ENCODE measurements at places on chromosomes 16 and 17. TPM values are rescaled to one million over a fixed set of nuclear protein-coding genes. Genes with fewer than 3 reads are reported as not detected.

The PERCC1 gene
- total RNA-seq = not detected

The DLX3 gene
- total RNA-seq = not detected

The TRAPPC1 gene
- total RNA-seq = 39.1 TPM

The CIBAR2 gene
- total RNA-seq = not detected

The SLC13A2 gene
- not detected for total RNA-seq

The MAPK7 gene
- 39.2 TPM for total RNA-seq

The ORMDL3 gene
- 44.0 TPM for total RNA-seq

The CLEC19A gene
- not detected for total RNA-seq

The NTN3 gene
- total RNA-seq = 0.73 TPM

The SLC22A31 gene
- not detected for total RNA-seq

The SDR42E2 gene
- total RNA-seq = not detected

The HOXB7 gene
- 1.6 TPM for total RNA-seq

The SMPD3 gene
- total RNA-seq = 0.24 TPM

The CNGB1 gene
- not detected for total RNA-seq

The EPX gene
- total RNA-seq = not detected

The TMC5 gene
- not detected for total RNA-seq

The ETV4 gene
- 1.1 TPM for total RNA-seq

The OSGIN1 gene
- total RNA-seq = 2.8 TPM

The CCDC40 gene
- total RNA-seq = 3.5 TPM

The UBFD1 gene
- 129 TPM for total RNA-seq

The CACNG1 gene
- total RNA-seq = not detected

The DOC2A gene
- total RNA-seq = not detected

The GRAPL gene
- not detected for total RNA-seq

The DLX4 gene
- total RNA-seq = not detected

Data from hair follicle dermal papilla cell (primary cell).